ENCODE measurements at places on chromosomes 1 and 21.

- DNase-seq, result no peak
These were observed 35.5 kb downstream of the COLGALT2 start for GRCh38 chr1:184002071-184002470.

GRCh38 chr21:14889080-14889810, 175.6 kb downstream of the NRIP1 start:
- DNase-seq, result no peak

GRCh38 chr21:20882462-20883407, 115.5 kb upstream of the NCAM2 start:
- DNase-seq, result peak; percentile 35

GRCh38 chr1:17944646-17945045, 163.0 kb upstream of the IGSF21 start:
- DNase-seq, result no peak

- no peak for DNase-seq
These were observed 51.0 kb downstream of the SCP2 start for GRCh38 chr1:52978045-52978444.

DNA sequence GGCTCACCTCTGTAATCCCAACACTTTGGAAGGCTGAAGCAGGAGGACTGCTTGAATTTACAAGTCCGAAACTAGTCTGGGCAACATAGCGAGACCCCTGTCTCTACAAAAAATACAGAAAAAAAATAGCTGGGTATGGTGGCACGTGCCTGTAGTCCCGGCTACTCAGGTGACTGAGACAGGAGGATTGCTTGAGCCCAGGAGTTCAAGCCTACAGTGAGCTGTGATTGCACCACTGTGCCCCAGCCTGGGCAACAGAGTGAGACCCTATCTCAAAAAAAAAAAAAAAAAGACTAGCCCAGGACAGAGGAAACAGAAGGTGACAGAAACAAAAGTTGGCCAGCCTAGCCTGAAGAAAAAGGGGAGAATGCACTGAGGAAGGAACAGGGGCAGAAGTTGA, 21.2 kb downstream of the ARMH1 start:
- no peak for DNase-seq

DNA sequence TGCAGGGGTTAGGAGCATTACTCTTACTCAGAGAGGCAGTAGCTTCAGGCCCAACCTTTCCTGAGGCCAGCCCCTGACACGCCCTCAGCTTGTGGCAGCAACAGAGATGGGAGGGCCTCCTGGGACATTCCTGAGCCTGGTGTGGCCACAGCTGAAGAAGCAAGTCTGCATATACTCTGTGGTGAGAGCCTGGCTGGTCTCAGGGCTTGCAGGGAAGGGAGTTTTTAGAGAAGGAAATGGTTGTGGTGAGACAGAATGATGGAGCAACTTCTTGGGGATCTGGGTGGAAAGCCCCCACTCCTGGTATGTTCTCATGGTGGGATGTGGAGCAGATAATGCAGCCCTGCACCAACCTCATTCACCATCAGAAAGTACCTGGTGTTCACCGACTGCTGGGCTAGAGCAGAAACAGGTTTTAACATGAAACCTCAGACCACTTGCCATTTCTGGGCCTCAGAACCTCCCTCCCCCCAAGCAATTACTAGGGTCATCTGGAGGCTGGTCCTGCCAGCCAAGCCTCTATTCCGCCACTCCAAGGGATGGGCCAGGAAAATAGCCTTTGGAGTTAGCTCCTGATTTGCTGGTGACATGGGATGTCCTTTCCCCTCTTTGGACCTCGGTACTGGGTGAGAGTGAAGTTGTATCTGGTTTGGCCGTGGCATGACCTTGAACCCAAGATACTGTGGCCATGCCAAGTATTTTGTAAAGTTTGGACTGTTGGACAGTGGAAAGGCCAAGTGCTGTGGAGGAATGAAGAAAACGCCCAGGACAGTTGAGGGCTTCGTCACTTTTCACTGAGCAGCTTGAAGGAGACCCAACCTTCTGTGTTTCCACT, 28.1 kb upstream of the RNF19B start:
- DNase-seq, result no peak

DNA sequence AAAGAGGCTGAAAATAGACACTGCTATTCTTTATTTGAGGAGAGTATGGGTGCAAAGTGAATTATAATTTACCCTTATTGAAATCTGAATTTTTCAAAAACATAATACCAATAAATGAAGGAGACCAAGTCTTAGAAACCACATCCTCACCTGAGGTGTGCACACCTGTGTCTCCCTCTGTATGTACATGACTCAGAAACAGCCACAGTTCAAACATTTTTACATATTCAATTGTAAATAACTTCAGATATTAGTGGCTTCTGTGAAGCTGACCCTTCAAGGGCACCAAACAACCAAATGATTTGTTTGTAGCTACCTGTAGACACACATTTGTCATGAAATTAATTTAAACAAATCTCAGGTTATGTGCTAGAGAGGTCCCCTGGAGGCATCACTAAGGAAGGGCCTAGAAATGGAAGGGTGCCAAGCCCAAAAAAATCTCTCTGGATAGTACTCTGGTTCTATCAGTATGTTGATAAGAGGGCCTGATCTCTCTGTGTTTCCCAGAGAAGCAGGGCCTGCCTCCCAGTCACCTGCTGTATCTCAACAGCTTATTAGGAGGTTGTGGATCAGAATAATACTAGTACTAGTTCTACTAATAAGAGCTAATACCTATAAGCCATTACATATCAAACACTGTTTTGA, 28.1 kb downstream of the ERI3 start:
- DNase-seq, result no peak

DNA sequence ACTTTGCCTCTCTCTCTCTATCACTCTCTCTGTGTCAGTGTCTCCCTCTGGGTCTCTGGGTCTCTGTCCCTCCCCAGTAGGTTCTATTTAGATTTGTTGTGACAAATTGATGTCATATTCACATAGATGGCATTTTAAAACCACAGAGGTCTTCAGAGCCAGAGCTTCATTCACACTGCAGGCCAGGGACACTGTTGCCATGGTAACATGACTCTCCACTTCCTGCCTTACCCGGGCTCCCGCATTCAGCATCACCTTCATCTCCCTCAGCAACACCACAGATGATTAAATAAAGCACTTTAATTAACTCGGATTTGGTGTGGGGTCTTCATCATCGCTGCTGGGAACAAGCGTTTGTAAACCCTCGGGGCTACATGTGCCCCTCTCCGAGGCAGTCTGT, 132.6 kb downstream of the ETS2 start:
- DNase-seq, result peak; percentile 44

DNA sequence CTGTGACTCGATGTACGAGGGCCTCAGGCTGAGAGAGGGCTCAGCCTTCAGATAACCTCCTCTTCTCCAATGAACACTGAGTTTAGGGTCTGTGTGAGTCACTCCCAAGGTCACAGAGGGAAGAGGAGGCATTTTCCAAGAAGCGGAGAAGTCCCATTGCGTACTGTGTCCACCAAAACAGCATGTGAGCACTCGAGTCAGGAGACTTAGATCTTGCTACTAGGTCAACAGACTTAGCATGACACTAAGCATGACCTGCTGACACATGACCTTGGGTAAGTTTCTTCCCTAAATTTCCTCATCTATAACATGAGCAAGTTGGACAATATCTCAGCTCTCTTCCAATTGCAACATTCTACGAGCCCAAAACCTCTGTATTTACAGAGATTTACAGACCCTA, 68.0 kb downstream of the PLPP3 start:
- DNase-seq, result no peak
